ENCODE measurements at places on chromosomes 4 and X. TPM values are rescaled to one million over a fixed set of nuclear protein-coding genes. Genes with fewer than 3 reads are reported as not detected.

DNA sequence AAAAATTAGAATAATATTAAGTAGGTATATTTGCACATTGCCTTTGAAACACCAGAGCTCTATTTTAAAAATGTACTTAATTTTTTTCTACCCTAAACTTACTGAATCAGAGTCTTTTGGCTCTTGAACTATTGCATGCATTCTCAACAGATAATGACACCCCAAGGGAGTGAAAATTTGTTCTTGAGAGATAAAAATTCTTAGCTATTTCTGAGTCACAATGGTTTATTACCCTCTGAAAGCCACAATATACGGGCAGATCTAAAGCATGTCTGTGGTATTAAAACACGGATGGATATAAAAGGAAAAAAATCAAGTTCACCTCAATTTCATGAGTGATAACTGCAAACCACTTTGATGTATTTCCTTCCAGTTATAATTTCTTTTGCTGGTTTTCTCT, 636.3 kb upstream of the FTHL17 start:
- DNase-seq: no peak

DNA sequence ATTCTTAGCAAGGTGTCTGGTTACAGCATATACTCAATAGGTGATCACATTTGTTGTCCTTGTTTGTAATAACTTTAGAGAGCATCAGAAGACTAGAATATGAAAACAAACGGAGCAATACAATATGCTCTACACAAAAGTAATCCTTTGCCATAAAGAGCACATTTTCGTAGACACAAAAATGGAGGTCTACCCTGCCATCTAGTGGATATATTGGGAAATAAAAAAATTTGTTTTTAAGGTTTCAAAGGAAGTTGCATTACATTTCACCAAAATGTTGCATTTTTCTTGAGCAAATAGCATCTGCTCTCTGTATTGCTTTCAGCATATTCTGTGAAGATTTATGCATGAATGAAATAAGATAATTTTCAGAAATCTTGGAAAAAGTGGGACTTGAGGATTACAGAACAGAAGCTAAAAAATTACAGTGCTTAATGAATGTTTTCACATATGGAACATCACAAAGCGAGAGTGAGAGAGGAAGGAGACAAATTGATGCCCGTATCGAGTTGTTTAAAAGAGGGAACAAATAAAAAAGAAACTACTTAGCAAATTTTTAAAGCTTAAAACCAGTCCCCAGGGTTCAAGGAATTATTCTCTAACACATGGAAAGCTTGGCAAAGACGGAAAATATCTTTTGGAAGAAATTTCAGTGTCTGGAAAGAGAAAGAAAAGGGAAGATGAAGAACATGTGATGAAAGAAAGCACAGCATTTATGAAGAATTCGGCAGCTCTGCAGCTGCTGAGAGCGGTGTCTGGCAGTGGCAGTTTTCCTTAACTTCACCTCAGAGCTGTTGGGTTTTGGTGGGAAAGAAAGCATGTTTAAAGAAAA, 390.1 kb downstream of the ANKRD50 start:
- DNase-seq: peak; percentile 59

LINC00632 gene
- polyA plus RNA-seq: 9.9 TPM

PAGE2 gene
- polyA plus RNA-seq: not detected

TMEM150C gene
- polyA plus RNA-seq: 34.5 TPM
